ENCODE measurements at places on chromosomes 2 and 18.

DNA sequence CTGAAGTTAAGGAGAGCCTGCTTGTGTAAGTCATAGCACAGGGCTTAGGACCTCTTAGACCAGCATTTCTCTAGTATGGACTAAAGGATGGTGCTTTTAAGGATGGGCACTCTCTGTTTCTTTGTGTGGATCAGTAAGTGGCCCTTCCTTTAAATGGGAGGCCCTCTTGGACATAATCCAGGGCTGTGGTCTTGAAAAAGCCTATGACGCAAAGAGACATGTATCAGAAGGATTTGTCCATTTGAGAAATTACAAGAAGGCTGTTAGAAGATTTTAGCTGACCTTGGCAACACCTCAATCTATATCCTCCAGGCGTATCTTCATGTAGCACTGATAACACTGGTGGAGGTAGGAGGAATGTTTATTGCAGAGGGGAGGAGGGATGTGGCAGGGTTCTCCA lies 79.2 kb downstream of the PRPF40A start:
- no peak for DNase-seq

GRCh38 chr2:52695731-52696130 lies 1071.9 kb upstream of the CHAC2 start:
- no peak for DNase-seq

DNA sequence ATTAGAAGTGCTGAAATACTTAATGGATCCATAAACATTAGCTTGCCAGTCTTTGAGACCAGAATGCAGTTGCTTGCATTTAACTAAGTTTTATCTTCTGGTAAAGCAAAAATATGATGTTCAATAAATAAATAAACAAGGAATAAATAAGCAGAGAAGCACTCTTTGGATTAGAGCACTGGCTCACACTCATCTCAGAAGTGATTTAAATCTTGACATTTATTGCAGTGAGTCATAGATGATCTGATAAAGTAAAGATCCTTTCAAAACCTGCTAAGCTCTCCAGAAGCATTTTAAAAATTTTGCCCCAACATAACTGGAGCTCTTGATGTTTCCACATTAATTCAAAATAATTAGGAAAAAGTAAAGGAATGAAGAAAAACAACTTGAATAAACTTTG lies 66.8 kb downstream of the KYNU start:
- no peak for DNase-seq

GRCh38 chr18:22800551-22800951 lies 132.6 kb upstream of the RBBP8 start:
- no peak for DNase-seq

- no peak for DNase-seq
Observed at GRCh38 chr18:23226930-23227725, 91.8 kb downstream of the CABLES1 start.

DNA sequence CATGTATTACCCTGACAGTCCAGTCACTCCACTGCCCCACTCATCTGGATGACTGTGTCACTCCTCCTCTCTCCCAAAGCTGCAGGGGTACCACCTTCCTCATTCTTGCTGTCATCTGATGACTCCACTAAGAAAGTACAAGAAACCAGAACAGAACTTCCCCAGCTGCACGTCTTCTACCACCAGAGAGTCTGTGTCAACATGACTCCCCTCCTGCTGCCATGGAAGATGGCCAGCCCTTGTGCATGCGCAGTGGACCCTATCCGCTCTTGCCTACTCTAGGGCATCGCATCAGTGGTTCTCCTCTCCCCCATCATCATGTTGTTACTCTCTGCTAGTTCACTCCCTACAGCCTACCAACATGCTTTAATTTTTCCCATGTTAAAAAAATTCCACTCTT lies 14.5 kb upstream of the ST8SIA3 start:
- DNase-seq, result no peak

GRCh38 chr18:49464718-49465598 lies 4.5 kb upstream of the DYM start:
- no peak for DNase-seq

DNA sequence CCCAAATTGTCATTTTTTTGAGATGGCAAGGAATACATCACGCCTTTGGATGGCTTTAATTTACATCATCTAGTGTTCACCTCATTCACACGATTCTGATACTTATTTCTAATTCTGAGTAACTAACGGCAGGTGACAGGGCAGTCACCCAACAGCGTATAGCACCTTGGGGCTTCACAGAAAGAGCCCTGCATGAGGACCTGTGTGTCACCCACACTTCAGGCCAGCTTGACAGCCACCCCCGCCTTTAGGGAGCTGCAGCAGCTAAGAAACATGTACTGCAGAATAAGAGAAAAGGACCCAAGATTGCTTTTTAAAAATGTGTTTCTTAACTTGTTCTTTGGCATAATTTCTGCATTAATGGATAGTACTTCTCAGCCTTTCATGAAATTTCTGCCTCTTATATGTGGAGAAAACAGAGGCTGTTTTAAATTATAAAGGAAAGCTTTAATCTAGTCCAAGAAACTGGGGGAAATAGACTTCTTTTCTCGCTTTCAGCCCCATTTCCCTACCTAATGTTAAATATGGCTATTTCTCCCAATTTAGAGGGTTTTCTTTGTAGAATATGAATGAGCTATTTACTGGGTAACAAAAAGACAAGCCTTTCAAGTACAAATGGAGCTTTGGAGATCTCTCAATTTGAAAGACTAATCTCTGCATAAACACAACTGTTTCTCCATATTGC lies 245.1 kb downstream of the LDLRAD4 start:
- DNase-seq, result no peak

- DNase-seq, result no peak
Observed at GRCh38 chr2:39481611-39482010, 44.5 kb upstream of the MAP4K3 start.

GRCh38 chr2:119252186-119253113 lies 28.8 kb downstream of the STEAP3 start:
- DNase-seq, result no peak
